ENCODE measurements at places on chromosomes 16 and 17.

DNA sequence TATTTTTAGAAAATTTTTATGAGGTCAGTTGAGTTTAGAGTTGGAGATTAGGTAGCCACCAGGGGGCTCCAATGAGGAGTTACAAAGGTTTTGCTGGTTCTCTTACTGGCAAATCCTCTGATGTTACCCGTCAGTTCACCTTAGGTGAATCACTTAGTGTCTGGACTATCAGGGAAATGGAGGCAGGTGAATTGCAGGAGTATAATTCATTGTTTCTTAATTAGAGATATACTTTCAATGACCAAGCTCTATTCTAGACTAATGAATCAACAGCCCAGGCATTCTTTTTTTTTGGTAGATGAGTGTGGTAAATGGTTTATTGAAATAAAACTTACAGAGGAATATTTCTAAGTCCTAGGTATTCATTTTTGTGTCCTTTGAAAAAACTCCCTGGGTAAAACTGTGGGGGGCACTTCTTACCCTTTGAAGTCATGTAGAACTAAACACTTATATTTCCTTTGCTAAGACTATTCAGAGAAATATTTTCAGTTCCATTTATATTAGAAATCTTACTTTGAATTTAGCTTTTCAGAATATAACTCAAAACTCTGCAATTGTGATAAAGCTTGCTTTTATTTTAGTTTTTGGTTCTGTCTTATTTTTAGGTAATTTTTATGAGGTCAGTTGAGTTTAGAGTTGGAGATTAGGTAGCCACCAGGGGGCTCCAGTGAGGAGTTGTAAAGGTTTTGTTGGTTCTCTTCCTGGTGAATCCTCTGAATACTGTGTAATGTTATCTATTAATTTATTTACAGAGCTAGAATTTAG, 17.7 kb downstream of the PSMD11 start:
- peak; percentile 84 for DNase-seq

DNA sequence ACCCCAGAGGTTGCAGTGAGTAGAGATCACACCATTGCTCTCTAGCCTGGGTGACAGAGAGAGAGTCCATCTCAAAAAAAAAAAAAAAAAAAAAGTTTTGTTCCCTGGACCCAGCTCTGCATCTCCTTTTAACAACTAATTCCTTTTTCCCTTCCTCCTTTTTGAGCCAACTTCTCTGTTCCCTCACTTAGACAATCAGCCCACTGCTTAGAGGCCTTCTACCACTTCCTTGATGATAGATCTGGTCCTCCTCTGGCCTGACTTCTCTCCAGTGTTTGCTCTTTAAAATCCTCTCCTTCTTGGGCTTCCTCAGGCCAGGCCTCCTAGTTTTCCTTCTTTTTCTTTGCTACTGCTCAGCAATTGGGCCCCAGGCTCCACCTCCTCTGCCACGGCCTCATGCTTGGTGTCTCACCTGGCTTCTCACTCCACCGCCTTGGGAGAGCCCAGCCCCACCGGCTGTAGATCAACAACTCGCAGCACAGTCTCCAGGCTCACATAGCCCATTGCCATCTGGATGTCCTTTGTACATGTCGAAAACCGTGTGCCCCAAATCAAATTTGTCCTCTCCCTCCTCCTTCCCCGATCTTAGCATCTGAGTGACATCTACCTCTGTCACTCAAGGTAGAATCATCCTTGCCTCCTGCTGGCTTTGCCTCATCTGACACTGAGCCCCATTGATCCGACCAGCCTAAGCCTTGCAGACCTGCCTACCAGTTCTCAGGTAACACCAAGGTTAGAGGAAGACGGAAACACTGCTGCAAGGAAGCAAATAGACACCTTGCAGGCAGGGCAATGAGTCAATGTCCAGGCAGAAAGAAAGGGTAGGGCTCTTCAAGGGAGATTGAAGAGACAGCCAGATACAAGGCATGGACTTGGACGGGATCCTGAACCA, 17.4 kb downstream of the ARHGAP27 start:
- no peak for DNase-seq

GRCh38 chr16:57677622-57678369, 9.7 kb downstream of the ADGRG3 start:
- DNase-seq: no peak

DNA sequence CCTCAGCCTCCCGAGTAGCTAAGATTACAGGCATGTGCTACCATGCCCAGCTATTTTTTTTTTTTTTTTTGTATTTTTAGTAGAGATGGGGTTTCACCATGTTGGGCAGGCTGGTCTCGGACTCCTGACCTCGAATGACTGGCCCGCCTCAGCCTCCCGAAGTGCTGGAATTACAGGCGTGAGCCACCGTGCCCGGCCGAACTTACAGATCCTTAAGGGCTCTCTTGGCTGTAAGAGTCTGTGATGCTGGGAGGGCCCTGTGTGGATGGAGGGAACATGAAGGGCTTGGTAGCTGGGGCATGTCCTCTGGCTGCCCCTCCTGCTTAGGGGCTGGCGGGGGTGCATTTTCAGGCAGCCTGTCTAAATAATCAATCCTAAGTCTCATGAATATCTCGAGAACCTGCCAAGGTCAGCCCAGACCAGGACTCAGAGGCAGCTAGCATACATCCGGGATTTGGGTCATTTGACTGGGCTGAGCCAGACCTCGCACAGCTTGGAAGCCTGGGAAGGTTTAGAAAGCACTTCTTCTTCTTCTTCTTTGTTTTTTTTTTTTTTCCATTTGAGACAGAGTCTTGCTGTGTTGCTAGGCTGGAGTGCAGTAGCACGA, 17.1 kb downstream of the SPNS3 start:
- DNase-seq: no peak

- no peak for DNase-seq
These were observed 132.2 kb upstream of the MPHOSPH6 start for GRCh38 chr16:82302042-82302727.

DNA sequence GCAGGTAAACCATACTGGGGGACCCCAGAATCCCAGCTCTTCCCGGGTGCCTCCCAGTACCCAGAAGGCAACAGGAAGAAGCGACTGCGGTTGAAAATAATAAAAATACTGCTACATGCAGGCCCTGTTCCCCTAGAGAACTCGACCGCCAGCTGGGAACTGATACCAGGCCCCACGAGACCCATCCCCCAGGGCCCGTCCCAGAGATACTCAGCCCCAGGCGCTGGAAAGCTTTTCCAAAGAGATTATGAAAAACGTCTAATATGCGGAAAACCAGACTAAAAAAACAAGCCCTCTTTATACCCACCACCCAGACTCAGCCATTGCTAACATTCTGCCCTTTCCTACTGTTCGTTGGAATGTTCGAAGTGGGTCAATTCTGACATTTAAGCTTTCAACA, 12.9 kb upstream of the MEAK7 start:
- DNase-seq: no peak

GRCh38 chr17:2634361-2634960, 41.0 kb downstream of the PAFAH1B1 start:
- DNase-seq: no peak

DNA sequence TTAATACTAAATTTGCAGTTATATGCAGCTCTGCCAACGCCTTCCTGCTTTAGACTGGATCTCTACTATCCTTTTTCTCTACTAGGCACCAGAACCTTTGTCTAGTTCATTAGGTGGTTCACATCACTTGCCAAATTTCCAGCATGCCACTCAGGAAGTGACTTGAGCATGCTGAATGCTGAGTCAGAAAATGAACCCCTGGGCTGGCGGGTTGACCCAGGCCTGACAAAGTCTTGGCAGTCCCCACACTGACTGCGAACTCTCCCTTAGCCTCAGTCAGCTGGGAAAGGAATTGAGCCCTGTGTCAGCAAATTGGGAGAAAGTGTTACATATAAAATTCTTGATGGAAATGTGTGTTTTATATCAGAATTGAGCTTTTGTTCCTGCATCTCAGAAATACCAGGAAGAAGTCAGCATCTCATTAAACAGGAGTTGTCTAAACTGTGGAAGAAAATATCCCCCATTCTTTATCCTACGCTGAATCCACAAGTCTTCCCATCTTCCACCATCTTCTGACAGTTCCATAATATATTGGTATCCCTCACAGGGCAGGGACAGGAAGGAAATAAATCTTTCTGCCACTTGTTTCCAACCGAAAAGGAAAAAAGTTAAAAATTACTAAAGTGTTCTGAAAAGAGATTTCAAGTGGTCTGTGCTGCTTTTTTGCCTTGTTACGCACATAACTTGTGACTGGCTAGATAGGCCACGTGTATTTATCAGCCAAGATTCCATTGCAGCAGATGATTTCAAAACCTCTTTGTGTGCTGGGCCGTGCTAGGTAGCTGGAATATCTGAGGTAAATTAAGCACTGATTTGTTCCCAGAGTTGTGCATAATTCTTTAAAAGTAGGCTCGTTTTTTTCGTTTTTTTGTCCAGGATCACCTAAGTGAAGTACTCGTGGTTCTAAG, 16.7 kb upstream of the SLC12A3 start:
- no peak for DNase-seq

DNA sequence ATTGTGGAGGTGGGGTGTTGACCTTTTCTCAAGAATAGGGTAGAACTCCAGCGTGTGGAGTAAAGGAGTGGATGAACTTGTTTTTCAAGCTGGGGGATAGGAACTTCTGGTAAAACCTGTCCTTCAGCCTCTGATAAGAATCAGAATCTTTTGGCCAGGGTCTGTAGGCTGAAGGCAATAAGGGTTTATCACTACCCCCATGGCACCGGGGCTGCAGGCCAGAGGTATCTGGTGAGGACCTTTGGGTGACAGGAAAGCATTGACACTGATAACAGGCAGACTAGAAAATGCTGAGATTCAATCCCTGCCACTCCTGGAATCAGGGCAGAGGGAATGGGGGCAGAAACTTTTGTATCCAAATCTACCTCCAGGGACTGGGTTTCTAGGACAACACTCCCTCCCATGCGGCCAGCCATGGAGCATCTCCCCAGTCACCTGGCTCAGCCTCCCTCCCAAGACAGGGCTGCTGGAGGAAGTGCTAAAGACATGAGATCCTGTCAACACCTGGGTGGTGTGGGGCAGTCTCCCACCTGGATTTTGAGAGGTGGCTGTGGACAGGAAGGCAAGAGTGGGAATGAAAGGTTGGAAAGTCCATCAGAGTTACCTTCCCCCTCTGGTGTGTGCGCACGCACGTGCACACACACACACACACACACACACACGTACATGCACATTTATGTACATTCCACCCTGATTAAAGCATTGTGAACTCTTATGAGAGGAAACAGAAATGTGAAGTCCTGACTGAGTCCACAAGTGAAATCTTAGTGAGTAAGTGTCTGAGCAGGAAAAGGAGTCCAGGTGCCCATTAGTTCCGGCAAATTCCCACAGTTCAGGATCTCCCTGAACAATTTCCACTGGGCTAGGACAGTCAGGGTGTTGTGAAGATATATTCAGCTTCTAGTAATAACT, 53.1 kb upstream of the MARCHF10 start:
- DNase-seq: no peak

- DNase-seq: no peak
These were observed 13.4 kb upstream of the BAHCC1 start for GRCh38 chr17:81381632-81382577.

DNA sequence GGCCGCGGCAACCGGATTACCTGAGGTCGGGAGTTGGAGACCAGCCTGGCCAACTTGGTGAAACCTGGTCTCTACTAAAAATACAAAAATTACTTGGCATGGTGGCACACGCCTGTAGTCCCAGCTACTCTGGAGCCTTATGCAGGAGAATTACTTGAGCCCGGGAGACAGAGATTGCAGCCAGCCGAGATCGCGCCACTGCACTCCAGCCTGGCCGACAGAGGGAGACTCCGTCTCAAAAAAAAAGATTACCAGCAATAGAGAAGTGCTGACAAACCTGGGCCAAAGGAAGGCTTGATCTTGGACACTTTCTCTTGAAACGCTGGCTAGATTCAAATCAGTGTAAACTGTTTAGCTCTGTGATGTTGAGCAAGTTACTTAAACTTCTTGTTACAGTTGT, 4.3 kb downstream of the MT1H start:
- DNase-seq: peak; percentile 53

- no peak for DNase-seq
These were observed 21.1 kb downstream of the ETV4 start for GRCh38 chr17:43524945-43525575.

DNA sequence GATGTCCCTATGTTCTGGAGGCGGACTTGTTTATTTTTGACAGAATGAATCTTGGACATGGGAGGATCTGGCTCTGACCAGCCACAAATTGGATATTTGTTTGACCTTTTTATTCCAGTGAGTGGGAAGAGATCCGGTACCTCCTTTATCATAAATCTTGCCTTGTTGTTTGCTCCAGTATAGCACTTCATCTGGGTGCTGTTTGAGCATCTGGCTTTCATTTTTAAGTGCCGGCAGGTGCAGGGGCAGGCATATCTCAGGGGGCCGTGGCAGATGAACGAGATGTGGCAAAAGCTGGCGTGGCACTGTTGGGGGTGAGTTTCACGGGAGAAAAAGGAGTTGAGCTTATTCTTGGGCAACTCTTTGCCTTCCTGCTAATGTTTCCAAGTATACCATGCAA, 37.8 kb downstream of the MSI2 start:
- DNase-seq: no peak

DNA sequence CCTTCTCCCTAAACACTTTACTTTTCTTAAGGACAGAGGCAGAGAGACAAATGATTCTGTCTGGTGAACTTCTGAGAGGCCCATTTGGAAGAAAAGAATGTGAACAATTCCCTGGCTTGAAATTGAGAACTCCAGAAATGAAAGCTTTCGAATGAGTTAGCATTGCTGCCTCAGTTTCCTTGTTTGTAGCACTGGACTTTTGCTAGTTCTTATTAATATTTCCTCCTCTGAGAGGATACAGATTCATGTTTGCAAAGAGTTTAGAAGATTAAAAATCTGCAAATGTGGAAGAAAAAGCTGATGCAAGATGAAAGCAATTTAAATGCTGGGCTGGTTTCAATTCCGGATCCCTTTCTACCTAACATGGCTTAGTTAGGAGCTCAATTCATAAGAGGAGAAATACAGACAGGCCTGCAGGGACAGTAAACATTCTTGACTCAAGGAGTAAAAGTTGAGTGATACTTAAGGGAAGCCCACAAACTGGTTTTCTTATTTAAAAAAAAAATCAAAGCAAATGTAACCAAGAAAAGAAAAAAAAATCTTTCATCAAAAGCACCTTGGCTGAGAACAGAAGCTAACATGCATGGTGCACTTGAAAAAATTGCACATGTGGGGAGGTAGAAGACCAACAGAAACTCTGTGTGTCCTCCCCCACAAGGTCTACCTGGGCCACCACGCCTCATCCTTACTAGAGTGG, 27.1 kb downstream of the HNF1B start:
- DNase-seq: no peak

DNA sequence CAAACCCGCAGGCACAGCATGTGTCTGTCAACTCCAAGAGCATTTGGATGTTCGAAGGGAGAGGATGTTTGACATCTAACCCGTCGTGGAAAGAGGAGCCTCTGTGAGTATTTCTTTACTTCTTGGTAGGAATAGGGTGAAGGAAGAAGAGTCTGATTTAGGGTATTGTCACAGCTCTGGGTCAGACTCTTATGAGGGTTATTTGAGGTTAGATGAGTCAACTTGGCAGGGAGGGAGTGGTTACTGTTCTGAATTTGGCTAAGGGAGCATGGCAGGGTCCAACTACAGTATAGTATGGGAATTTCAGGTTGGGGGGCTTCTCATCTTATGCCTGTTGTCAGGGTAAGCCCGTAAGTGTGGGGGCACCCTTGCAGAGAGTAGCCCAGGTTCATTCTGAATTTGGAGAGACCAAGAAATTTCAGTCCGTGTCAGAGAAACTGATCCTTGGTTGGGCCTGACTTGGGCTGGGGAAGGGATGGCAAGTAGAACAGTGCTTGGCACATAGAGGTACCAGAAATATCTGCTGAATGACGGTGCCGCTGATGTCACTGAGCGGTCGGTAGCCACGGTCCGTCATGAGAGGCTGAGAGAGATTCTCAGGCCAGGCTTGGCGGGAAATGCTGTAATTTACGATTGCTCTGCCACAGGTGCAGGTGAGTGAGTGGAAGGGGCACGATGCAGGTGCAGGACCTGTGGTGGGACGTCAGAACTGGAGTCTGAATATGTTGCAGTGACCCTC, 43.2 kb downstream of the MYH3 start:
- DNase-seq: no peak

- DNase-seq: no peak
These were observed 325.8 kb downstream of the CBLN1 start for GRCh38 chr16:48955837-48956236.

Measured in inflammatory macrophage treated with lipopolysaccharide for 1 hour (primary cell).